Smooth muscle cell of the pulmonary artery (primary cell): ENCODE measurements at places on chromosomes 2 and 18. TPM values are rescaled to one million over a fixed set of nuclear protein-coding genes. Genes with fewer than 3 reads are reported as not detected.

Gene C1D
- 15.8 and 15.9 TPM in 2 replicates for total RNA-seq

Gene SERPINB2
- 0.50 and 14.4 TPM in 2 replicates for total RNA-seq

Gene SFXN5
- 11.6 and 14.0 TPM in 2 replicates for total RNA-seq

Gene SPATA3
- total RNA-seq: not detected in 2 replicates

Gene NEU2
- not detected in 2 replicates for total RNA-seq

Gene TCF7L1
- 5.1 and 5.2 TPM in 2 replicates for total RNA-seq
